Inflammatory macrophage treated with lipopolysaccharide for 4 hours (primary cell): ENCODE measurements at places on chromosomes 2 and 18.

DNA sequence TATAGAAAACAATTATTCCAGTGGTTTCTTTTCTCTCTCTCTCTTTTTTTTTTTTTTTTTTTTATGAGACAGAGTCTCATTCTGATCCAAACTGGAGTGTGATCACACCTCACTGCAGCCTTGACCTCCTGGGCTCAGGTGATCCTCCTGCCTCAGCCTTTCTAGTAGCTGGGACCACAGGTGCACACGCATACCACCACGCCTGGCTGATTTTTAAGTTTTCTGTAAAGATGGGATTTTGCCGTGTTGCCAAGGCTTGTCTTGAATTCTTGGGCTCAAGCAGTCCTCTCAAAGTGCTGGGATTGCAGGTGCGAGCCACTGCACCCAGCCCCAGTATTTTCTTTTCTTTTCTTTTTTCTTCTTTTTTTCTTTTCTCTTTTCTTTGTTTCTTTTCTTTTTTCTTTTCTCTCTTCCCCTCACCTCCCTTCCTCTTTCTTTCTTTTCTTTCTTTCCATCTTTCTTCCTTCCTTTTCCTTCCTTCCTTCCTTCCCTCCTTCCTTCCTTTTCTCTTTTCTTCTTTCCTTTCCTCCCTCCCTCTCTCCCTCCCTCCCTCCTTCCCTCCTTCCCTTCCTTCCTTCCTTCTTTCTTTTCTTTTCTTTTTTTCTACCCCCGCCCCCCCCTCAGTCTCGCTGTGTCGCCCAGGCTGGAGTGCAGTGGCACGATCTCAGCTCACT, 76.9 kb downstream of the ZNF532 start:
- DNase-seq, result no peak

DNA sequence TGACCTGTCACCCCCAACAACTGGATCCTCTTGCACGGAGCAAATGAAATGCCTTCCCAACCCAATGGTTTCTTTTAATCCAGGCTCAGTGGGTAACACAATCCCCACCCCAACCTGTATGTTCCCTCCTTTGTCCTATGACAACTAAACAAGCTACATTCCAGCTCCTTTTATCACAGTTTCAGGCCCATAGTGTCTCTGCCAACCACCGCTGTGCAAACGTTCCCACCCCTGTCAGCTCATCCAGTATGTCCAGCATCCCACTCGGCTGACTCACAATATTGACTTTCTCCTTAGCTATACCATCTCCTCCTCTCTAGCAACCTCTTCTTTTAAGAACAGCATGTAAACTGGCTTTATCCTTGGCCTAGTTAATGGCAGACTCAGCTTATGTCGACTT, 117.9 kb upstream of the PPP1CB start:
- DNase-seq, result no peak

DNA sequence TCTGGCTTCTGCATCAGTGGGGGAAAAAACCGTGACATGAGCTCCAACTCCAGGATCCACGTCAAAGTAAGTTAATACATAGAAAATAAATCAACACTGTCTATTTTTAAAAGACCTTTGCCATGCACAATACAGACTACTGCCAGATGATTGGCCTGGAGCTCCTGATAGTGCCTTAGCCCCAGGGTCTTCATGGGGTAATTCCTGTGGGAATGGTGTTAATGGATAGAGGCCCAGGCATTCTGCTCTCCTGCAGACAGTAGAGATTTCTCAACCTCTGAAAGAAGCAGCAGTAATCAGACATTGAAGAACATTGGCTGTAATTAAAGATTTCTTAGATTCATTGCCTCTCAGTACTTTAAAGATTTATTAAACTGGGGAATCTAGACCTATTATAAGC, 4.3 kb upstream of the PLCL1 start:
- DNase-seq, result no peak

DNA sequence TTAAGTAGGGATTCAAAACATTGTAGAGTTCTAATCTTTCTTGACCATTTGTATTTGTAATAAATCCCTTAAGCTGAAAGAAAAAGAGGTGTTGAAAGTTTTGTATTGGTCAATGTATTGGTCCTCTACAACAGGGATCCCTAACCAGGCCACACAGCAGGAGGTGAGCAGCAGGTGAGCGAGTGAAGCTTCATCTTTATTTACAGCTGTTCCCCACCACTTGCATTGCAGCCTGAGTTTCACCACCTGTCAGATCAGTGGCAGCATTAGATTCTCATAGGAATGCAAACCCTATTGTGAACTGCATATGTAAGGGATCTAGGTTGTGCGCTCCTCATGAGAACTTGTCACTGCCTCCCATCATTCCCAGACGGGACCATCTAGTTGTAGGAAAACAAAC, 715.7 kb upstream of the NXPH2 start:
- DNase-seq, result no peak
